ENCODE measurements at places on chromosomes 2 and 18. TPM values are rescaled to one million over a fixed set of nuclear protein-coding genes. Genes with fewer than 3 reads are reported as not detected.

The TOGARAM2 gene
- 1.2 TPM for total RNA-seq

The CD207 gene
- total RNA-seq: 0.13 TPM

The DNAH7 gene
- 0.31 TPM for total RNA-seq

The ATG4B gene
- 36.5 TPM for total RNA-seq

The KRCC1 gene
- 30.8 TPM for total RNA-seq

The KRTCAP3 gene
- total RNA-seq: 0.53 TPM

- no peak for DNase-seq
Measured at GRCh38 chr2:68108120-68108519, 45.3 kb upstream of the C1D start.

DNA sequence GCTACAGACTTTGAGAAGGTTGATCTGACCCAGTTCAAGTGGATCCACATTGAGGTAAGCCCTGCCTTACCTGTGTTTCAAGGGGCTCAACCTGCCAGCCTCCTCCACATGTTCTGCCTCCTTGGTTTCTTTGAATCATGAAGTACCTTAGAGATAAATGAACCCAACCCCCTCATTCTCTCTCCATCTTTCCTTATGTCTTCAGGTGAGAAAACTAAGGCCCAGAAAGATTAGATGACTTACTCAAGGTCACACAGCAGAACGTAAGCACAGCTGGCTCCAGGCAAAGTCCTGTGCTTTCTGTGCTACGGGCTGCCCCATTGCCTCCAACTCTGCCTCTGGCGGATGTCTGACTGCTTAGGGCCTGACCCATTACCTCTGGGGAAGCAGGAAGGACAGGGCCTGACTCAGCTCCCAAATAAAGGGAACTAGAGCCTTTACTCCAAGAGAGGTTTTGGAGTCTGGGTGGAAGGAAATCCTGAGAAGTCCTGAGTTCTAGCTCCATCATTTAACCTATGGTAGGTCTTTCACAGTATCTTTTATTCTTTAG is 10.3 kb downstream of the KHK start:
- no peak for DNase-seq

DNA sequence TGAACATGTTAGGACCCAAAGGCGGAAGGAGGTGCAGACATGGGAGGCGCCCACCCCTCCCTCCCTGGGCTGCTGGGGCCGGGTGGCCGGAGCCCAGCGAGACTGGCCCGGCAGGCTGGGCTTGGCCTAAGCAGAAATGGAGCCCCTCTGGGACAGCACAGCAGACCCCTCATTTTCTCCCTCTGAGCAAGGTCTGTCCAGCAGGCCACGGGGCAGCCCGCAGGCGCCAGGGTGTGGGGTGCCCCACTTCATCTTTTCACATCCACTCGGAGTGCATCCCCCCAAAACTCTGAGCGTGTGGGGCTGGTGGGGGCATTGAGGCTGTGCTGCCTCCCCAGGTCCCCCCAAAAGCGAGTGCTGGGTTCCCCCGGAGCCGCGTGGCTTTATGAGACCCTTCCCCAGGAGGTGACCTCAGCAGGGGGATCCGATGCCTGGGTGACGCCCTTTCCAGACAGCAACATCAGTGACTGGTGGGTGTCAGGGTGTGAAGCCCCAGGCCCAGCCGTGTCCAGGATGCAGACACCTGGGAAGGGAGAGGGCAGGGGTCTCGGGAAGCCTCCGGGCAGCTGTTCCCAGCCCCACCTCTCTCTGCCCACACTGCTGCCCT is 36.7 kb upstream of the GPC1 start:
- no peak for DNase-seq

DNA sequence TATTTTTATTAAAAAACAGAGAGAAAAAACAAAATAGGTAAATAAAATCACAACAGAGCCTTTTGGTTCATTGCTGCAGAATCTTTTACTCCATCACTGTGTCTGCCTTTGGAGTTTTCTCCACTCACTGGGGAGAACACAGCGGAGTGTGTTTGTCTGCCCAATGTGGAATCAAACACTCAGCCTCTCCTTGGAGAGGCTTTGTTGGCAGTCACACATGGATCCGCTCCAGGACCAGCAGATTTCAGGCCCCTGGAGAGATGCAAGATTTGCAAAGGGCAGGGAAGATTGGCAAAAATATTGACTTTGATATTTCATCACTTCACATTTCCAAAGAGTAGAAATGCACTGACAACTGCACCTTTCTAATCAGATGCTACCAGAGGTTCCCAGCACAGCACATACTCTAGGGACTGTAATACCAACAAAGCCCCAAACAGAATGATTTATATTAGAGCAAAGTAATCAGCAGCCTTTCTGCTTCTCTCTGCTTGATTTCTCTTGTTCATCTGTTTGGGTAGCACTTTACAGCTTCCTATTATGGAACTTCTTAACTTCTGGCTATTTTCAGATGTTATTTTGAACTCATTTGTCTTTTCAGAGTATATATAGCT is 1898.8 kb upstream of the PIK3C3 start:
- DNase-seq: peak; percentile 17

GRCh38 chr2:232647261-232647660 is 13.9 kb downstream of the EFHD1 start:
- no peak for DNase-seq

DNA sequence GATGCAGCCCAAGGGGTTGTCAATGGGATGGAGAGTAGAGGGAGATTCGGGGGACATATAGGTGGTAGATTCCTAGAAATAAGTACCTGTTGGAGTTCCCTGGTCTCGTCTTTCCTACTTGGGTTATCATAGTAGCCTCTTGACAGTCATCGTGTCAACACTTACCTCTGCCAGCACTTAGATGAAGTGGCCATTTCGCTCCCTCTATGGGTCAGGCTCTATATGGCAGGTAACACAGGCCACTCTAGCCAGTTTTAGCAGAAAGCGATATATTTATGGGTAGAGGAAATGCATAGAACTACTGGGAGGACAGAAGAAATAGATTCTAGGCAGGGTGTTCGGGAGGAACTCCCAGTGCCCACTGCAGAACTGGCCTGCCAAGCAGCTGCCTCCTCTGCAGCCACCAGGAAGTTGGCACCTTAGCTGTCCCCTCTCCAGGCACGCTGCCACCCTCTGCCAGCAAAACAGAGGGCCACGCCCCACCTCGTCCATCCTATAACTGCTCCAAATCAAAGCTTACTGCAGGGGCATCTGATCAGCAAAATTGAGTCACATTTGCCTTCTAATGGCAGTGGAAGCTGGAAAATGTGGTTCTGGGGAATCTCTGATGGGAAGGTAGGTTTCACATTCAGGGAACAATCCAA is 181.3 kb downstream of the INSIG2 start:
- DNase-seq: no peak

DNA sequence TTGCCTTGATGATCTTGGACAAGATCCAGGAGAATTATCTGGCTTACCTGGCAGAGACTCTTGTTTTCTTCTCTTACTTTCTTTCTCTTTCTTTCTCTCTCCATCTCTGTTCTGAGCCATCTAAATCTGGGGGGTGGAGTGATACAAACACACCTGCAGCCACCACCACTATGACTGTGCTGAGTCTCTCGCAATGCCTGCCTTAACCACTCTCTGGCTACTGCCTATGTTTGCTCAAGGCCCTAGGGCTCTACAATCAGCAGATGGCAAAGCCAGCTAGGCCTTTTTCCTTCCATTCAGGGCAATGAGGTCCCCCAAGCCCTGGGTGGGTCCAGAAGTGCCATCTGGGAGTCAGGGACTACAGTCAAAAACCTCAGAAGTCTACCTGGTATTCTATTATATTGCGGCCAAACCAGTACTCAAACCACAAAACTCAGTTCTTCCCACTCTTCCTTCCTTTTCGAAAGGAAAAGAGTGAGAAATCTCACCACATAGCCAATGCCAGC is 978.9 kb upstream of the NXPH2 start:
- DNase-seq: no peak

- DNase-seq: no peak
Measured at GRCh38 chr2:215968499-215968898, 44.9 kb downstream of the MREG start.

- no peak for DNase-seq
Measured at GRCh38 chr18:49739275-49739674, 74.1 kb downstream of the ACAA2 start.

- no peak for DNase-seq
Measured at GRCh38 chr2:128684523-128684922, 365.9 kb upstream of the HS6ST1 start.

GRCh38 chr2:175837046-175837445 is 165.0 kb downstream of the LNPK start:
- DNase-seq: peak; percentile 74

Measured in muscle of leg (tissue), 16 donors.